ENCODE measurements at places on chromosomes 13 and 19. TPM values are rescaled to one million over a fixed set of nuclear protein-coding genes. Genes with fewer than 3 reads are reported as not detected.

The CDX2 gene
- total RNA-seq: not detected

The OBI1 gene
- 11.4 TPM for total RNA-seq

The PSPN gene
- total RNA-seq: 1.8 TPM

The PLK5 gene
- total RNA-seq: not detected

The ANGPTL4 gene
- total RNA-seq: 1.7 TPM

The KLK4 gene
- total RNA-seq: not detected

The ERICH4 gene
- not detected for total RNA-seq

The OR10H1 gene
- not detected for total RNA-seq

The APOC4 gene
- total RNA-seq: not detected

The MATK gene
- total RNA-seq: not detected

The U2AF2 gene
- 84.1 TPM for total RNA-seq

The SRRM5 gene
- total RNA-seq: under 0.01 TPM

The PSG2 gene
- not detected for total RNA-seq

The APLP1 gene
- 2.6 TPM for total RNA-seq

The ZFR2 gene
- not detected for total RNA-seq

The SHC2 gene
- total RNA-seq: 3.3 TPM

The ACP7 gene
- total RNA-seq: not detected

The ZNF442 gene
- 5.1 TPM for total RNA-seq

The KIR3DL2 gene
- total RNA-seq: not detected

The CBY2 gene
- total RNA-seq: not detected

The GNG8 gene
- not detected for total RNA-seq

The TNFSF13B gene
- total RNA-seq: 5.4 TPM

The GRIK5 gene
- total RNA-seq: 3.5 TPM

The OSCAR gene
- total RNA-seq: under 0.01 TPM

The ZNF285 gene
- total RNA-seq: 5.0 TPM

The UPK1A gene
- not detected for total RNA-seq

The IFI30 gene
- 8.8 TPM for total RNA-seq

The ZNF556 gene
- under 0.01 TPM for total RNA-seq

The CBARP gene
- total RNA-seq: 1.5 TPM

The PTH2 gene
- total RNA-seq: not detected

The MYO16 gene
- under 0.01 TPM for total RNA-seq

Measured in fibroblast of lung (primary cell).